ENCODE measurements at places on chromosomes 6 and 20. TPM values are rescaled to one million over a fixed set of nuclear protein-coding genes. Genes with fewer than 3 reads are reported as not detected.

WFDC5 gene
- total RNA-seq = not detected

CALHM6 gene
- total RNA-seq = 3.8 TPM

- H3K27me3 ChIP-seq = peaks cover 2% of the 10 kb centered on the region
- no peak overlapping the region for H3K27ac ChIP-seq
- no peak overlapping the region for H3K4me3 ChIP-seq
- H3K4me1 ChIP-seq = peaks cover 2% of the 10 kb centered on the region
- no peak for DNase-seq
- H3K36me3 ChIP-seq = no peaks in the 10 kb centered on the region
Measured at GRCh38 chr20:58201616-58202015, 26.8 kb downstream of the ANKRD60 start.

DNA sequence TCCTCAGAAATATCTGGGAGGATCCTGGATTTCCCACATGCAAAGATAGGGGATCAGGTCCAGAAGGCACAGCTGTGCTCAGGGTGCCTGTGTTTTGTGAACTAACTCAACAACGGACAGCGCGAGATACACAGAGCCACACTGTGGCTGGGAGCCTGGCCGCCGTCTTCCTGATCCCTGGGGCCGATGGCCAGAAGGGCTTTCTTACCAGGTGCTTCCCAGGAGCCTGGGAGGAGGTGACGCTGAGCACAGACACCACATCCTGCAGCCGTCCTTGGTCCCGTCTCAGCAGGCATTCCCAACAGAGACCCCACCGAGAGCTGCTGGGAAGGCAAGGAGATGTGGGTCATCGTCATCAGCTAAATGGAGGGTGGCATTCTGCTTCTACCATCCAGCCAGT, 144.6 kb upstream of the AFDN start:
- H3K27me3 ChIP-seq = peaks cover 43% of the 10 kb centered on the region
- H3K4me1 ChIP-seq = peaks cover 47% of the 10 kb centered on the region
- DNase-seq = no peak
- H3K36me3 ChIP-seq = no peaks in the 10 kb centered on the region
- H3K27ac ChIP-seq = peak overlapping the region; percentile 79

DNA sequence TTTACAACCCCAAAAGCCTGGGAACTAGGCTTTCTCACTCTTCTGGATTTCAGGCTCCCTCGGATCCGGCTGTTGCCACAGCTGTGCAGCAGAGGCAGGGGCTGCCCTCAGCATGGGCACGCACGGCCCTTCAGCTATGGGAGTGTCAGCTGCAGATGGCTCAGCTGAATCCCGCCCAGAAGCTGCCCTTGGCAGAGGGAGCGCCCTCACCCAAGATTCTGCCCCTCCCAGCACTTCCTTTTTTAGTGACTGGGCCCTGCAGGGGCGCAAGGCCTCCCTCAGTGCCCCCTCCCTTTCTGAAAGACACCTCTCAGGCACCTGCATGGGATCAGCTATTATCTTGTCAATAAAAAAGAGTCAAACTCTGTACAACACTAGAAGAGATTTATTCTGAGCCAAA, 67.9 kb upstream of the THBS2 start:
- H3K4me3 ChIP-seq = no peak overlapping the region
- H3K27ac ChIP-seq = no peak overlapping the region
- no peaks in the 10 kb centered on the region for H3K36me3 ChIP-seq

DNA sequence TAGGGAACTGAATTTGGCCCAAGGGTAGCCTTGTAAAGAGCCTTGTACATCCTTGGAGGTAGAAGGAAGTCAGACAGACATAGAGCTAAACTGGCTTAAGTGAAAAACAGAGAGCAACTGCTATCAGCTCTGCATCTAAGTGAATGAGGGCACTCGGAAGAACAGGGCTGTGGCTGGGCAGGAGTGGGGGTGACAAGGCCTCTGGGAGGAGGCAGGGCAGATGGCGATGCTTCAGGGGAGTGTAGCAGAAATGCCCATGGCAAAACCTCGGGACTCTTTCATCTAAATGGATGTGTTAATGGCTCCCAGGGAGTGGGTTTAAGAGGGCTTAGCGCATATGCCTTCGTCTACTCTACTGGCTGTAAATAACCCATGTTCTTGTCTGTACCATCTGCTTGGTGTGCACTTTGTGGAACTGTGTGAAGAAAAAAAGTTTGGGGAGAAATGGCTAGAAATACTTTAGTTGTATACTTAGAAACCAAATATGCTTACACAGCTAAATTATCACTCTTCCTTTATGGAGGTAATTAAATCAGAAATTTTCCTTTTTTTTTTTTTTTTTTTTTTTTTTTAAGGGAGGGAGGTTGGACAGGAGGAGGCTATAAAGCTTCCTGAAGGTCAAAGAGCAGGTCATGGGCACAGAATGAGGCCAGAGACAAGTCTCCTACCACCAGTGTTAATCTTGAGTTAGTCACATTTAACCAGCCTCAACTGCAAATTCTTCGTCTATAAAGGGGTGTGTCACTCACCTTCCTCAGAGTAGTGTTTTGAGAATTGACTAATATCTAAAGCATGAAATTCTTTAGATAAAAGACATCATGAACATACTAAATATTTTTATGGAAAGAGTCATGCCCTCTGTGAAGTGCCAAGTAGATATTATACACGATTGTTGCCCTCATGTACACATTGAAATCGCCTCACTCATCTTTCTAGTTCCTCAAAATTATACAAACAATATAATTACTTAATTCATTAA, 60.9 kb downstream of the FYN start:
- peaks cover 25% of the 10 kb centered on the region for H3K36me3 ChIP-seq
- H3K4me1 ChIP-seq = peaks cover 18% of the 10 kb centered on the region
- no peak overlapping the region for H3K27ac ChIP-seq
- no peak for DNase-seq
- no peak overlapping the region for H3K4me3 ChIP-seq

DNA sequence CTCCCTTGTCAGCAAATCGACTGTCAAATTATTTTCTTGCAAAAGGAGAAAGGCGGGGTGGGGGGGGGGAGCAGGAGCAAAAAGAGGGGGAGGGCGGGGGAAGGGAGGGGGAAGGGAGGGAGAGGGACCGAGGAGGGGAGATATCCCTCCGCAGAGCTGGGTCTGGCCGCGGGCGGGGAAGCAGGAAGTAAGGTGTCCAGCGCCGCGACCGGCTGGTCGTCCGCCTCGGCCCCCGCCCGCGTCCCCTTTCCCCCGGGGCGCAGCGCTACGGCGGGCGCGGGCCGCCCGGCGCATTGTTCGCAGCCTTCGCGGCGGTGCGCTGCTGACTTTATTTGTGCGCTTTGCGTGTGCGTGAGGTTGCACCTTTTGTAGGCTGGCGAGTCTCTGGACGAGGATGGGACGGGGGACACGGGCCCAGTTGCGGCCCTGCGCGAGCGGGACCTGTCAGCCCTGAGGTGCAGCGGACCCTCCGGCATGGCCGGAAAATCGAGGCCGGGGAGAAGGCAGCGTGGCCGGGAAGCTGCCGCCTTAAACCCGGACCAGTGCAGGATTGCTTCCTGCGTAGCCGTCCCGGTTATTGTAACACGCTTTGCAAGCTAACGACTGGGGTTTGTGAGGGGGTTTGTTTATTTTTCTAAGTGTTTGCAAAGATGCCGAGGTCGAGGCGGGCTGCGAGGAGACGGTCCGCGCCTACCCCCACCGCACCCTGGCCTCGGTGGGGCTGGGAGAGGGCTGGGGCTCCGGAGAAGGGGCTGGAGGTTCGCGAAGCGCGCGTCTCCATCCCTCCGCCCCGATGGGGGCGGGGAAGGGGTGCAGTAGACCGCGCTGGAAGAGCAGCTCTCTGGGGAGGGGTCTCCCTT, 675 bp upstream of the TRERF1 start:
- peaks cover 24% of the 10 kb centered on the region for H3K4me1 ChIP-seq
- H3K4me3 ChIP-seq = peak overlapping the region; percentile 95
- H3K27me3 ChIP-seq = no peaks in the 10 kb centered on the region
- peak overlapping the region; percentile 95 for H3K27ac ChIP-seq
- no peaks in the 10 kb centered on the region for H3K36me3 ChIP-seq

DNA sequence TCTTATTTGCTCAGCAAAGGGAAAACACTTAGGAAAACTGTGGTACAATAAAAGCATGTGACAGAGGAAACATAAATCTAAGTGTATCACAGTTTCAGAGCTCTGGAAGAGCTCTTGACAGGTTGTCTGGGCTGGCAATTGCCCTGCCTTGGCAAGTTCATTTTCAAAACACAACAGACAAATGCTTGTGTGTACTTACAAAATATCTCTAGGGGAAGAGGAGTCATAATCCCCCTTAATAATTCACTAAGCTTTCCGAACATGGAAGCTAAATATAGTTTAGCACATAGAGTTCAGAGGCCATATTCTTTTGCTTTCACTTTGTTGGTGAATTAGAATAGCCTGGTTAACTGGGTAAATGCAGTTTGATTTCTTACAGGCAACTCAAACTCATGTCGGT, 211.6 kb upstream of the THEMIS start:
- no peaks in the 10 kb centered on the region for H3K36me3 ChIP-seq
- DNase-seq = peak; percentile 38
- H3K27me3 ChIP-seq = no peaks in the 10 kb centered on the region
- no peaks in the 10 kb centered on the region for H3K4me1 ChIP-seq
- H3K27ac ChIP-seq = no peak overlapping the region

DNA sequence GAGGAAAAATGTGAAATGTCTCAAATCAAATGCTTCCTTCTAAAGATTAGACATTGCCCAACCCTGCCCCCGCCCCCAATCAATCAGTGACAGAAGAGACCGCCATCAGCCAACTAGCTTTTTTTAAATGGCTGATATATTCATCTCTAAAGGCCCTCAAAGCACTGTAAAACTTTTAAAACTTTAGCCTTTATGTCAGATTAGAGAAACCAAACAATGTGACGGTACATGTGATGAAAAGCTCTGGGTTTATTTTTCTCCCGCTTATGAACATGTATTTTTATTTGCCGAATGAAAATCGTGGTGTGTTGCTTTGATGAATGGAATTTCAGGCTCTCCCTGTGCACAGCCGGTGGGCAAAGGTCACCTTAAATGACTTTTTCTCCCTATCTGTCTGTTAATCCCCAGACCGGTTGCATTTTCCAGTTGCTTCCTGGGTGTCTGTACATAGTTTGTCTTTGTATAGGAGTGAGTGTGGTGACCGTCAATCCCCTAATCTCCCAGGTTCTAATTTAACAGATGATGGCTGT, 38.5 kb downstream of the TBC1D7 start:
- no peaks in the 10 kb centered on the region for H3K27me3 ChIP-seq
- DNase-seq = no peak
- no peak overlapping the region for H3K27ac ChIP-seq
- no peaks in the 10 kb centered on the region for H3K4me1 ChIP-seq
- no peak overlapping the region for H3K4me3 ChIP-seq
- peaks cover 50% of the 10 kb centered on the region for H3K36me3 ChIP-seq

DNA sequence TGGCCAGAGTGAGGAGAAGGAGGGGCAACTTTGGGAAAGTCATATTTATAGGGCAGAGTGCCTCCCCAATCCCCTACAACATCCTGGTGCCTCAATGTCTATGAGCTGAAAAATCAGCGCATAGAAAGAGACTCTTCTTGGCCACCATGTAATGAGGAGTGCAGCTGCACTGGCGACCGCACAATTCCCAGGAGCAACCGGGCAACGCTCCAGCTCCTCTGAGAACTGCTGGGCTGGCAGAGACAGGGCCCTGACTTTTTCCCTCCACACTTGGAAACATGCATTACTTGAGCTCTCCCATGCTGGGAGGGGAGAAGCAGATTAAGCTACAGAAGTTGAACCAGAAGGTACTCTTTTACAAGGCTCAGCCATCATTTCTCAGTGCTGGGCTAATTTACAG, 31.4 kb upstream of the MARCKS start:
- H3K36me3 ChIP-seq = no peaks in the 10 kb centered on the region
- no peak overlapping the region for H3K4me3 ChIP-seq
- DNase-seq = peak; percentile 93
- H3K27ac ChIP-seq = peak overlapping the region; percentile 56

DNA sequence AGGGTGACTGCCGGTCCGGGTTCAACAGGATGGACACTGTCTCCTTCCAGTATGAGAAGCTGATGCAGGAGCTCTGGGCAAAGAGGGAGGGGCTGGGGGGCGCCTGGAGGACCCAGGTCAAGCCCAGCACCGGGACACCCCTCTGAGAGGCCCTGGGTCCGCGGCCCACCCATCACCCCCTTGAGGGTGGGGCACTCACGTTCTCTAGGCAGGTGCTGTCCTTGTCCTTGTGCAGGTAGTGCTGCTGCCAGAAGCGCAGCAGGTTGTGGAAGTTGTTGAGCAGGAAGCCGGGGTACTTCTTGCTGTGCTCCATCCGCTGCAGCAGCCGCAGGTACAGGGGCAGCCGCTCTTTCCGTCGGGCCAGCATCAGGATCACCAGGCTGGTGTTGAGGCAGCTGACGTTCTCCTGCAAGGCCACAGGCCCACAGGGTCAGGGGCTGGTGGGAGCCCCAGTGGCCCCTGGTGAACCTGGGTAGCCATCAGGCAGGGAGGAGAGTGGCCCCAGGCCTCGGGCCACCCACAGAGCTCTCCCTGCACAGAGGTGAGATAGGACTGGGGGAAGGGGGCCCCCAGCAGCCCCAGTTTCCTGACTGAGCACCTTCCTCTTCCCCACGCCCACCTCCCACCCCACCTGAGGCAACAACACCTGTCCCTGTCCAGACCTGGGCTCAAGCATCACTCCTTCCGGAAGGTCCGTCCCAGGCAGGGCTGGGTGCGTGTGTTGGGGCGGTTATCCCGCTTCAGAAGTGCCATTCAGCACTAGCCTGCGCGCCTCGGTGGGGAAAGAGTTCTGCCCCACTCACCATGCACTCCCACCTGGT, 47.8 kb downstream of the MYH7B start:
- H3K27me3 ChIP-seq = no peaks in the 10 kb centered on the region
- H3K4me1 ChIP-seq = no peaks in the 10 kb centered on the region
- DNase-seq = no peak

DNA sequence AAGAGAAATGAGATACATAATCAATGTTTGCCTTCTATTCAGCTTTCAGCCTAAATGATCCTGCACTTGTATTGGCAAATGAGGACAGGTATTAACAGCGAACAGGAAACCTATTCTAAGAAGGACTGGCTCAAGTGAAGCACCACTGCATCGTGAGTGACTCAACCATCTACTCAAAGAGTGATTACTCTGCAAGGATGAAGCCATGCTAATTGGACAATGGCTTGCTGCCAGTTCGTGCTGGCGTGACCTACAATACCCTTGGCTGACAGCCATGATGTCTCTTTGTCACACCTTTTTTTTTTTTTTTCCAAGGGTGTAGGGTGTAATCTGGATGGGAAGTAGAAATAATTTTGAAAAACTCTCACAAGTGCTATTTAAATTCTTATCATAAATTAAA, 104.9 kb downstream of the GJA10 start:
- H3K27me3 ChIP-seq = no peaks in the 10 kb centered on the region
- H3K4me1 ChIP-seq = peaks cover 8% of the 10 kb centered on the region
- H3K36me3 ChIP-seq = peaks cover 2% of the 10 kb centered on the region
- no peak overlapping the region for H3K27ac ChIP-seq
- peak; percentile 60 for DNase-seq
- no peak overlapping the region for H3K4me3 ChIP-seq

Data from muscle of leg (tissue), 16 donors.